ENCODE measurements at places on chromosomes 12 and 14.
A peak's percentile ranks its signal among the peaks of the same experiment; 100 is the strongest.

GRCh38 chr12:73632661-73633060, 905.0 kb upstream of the ATXN7L3B start:
- no peak for DNase-seq

GRCh38 chr12:52310622-52311284, 10.4 kb downstream of the KRT83 start:
- DNase-seq: no peak

- DNase-seq: peak; percentile 69
Observed at GRCh38 chr14:96039633-96040311, 610 bp downstream of the C14orf132 start.

DNA sequence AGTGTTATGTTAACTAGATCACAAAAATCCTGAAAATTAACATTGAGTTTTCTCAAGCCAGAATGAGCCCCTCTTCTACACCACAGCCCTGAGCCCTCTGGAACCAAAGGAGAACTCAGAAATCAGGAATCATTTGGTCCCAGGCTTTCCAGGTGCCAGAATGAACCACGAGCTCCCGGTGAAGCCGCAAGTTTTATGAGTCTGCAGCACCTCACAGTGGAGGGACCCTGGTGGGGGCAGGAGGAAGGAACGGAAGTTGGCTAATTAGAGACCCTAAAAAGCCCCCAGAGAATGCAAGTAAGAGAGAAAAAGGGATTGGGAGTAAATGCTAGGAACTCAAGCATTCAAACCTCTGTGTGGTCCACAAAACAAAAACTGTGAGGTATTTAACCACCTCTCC, 52.9 kb upstream of the BCL2L14 start:
- DNase-seq: peak; percentile 63

DNA sequence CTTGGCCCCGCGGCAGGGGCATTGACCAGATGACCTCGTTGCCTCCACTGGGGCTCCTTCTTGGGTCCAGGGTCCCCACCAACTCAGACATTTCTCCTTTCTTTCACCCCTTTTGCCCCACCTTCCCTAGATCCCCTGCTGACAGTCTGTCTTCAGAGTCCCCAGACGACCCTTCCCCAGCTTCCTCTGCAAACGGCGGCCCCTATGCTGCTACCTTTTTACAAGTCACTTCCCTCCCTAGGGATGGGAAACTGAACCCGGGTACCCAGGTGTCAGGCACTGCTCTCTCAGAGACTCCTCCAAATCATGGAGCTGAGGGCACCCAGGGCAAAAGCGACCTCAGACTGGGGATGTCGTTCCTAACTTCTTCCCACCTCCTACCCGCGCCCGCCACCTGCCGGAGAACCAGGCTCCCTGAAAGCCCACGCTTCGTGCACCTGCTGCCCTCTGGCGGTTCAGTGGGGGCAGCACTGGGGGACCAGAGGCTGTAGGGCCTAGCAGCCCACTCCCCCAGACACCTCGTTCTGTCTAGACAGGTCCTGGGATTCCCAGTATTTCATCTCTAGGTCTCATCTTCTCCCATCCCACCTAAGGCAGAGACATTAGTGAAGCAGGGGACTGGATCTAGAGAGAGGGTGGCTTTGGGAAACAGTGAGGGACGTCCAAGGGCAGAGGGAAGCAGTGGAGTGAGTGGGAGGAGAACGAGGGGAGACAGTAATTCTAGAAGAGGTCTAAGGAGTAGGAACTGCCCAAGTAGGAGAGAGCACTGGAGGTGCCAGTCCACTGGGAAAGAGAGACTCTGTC, 4.9 kb downstream of the ZNF385A start:
- DNase-seq: peak; percentile 96

DNA sequence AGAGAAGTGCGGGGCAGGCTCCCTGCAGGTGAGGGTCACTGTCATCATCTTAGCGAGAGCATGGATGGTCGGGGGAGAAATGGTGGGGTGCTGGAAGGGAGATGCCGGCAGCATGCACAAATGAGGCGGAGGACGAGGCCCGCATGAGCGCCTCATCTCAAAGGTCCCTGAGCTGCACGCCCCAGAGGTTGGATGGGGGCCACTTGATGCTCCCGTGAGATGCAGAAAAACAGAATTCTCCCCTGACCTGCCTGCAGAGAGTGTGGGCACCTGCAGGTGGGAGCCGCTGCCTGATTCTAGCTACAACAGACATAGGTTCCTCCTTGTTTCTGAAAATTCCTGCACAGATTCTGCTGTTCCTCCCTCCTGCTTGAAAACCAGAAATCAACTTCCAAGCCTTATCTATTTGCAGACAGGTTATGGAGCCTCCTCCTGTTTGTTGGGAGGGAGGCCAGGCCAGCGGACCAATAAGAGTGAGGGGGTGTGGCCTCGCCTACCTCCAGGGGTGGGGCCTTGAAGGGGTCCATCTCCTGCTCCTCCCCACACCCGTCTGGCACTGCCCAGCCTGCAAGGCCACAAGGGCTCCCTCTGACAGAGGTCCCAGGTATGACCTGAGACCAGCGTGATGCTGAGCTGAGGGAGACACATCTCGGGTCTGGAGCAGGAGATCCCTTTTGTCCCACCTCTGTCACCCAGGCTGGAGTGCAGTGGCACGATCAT, 67.2 kb downstream of the KDM2B start:
- DNase-seq: peak; percentile 54

DNA sequence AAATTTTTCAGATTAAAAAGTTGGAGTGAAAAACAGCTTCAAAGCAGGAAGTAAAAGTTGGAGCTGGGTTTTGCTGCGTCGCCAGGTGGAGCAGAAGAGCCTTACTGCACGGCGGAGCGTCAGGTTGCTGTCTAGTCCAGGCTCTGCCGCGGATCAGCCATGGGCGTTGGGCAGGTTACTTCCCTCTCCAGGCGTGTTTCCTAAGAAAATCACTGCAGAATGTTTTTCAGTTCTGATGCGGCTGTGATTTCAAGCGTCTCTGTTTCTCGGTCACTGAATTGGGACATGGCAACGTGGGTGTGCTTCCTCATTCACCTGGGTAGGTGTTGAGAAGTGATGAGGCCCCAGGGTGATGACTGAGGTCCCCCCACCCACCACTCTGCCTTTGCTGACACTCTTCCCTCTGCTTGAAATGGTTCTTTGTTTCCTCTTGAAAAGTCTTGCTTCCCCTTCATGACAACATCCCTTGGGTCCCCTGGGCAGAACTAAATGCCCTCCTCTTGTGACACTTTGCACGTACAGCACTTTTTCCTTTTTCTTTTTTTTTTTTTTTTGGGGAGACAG, 7.6 kb downstream of the EVL start:
- DNase-seq: no peak

- no peak for DNase-seq
Observed at GRCh38 chr14:68972507-68973218, 6.4 kb downstream of the ACTN1 start.

GRCh38 chr12:68497107-68497506, 113.6 kb upstream of the RAP1B start:
- no peak for DNase-seq

- peak; percentile 20 for DNase-seq
Observed at GRCh38 chr14:76767681-76768656, 6.7 kb downstream of the VASH1 start.

GRCh38 chr14:33475623-33476022, 475.3 kb downstream of the EGLN3 start:
- peak; percentile 95 for DNase-seq

- DNase-seq: no peak
Observed at GRCh38 chr12:130713581-130713991, 2.5 kb downstream of the RIMBP2 start.

DNA sequence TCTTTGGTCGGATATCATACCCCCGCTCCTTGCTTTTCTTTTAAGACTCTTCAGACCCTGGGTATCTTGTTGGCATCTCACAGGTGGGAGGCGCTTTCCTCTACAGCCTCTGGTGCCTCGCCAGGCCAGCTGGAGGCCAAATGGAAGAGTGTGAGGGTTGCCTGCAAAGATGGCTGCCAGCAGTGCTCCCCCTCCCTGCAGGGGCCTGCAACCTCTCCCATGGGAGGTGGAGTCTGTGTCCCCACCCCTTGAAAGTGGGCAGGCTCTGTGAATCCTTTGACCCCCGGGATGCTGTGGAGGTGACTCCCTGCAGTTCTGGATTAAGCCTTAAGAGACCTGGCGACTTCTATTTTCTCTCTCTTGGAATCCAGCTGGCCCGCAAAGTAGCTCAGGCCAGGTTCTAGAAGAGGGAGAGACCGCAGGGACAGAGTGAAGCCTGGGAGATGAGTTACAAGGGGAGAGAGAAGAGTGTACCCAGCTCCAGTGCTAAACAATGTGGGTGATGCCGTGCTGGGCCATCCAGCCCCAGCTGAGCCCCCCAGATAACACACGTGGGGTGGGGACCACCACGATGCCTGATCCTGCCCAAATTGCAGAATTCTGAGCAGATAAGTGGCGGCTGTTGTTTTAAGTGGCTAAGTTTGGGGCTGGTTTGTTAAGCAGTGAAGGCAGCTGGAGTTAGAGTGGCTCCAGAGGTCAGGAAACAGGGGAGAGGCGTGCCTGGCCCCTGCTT, 37.9 kb upstream of the NCOR2 start:
- DNase-seq: peak; percentile 12

DNA sequence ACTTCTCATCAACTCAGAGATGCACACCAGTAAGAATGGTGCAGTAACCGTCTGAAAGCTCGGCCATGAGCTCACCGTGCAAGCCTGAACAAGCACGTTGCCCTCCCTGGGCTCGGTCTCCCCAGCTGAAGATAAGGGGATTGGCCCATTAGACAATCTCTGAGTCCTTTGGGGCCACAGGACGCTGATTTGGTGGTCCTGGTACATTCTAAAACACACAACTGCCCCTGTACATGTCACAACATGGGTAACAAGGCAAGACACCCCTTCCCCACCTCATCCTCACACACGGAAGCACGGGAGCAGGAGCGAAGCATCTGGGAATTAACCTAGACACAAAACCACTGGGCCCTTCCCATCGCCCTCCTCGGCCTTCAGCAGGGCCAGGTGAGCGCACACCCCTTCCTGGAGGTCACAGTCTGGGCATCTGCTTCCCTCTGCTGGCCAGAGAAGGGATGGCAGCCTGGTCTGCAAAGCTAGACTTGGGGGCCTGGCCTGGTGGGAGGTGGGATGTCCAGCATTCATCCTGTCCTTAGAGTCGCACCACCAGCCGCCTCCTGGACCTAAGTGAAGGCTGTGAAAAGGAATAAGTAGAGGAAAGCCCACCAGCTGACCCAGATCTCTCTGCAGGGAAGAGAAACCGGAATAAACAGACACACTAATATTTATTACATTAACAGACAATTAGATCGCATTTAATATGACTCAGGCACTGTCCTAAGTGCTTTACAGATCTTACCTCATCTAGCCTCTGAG, 18.9 kb upstream of the SMUG1 start:
- DNase-seq: peak; percentile 87

DNA sequence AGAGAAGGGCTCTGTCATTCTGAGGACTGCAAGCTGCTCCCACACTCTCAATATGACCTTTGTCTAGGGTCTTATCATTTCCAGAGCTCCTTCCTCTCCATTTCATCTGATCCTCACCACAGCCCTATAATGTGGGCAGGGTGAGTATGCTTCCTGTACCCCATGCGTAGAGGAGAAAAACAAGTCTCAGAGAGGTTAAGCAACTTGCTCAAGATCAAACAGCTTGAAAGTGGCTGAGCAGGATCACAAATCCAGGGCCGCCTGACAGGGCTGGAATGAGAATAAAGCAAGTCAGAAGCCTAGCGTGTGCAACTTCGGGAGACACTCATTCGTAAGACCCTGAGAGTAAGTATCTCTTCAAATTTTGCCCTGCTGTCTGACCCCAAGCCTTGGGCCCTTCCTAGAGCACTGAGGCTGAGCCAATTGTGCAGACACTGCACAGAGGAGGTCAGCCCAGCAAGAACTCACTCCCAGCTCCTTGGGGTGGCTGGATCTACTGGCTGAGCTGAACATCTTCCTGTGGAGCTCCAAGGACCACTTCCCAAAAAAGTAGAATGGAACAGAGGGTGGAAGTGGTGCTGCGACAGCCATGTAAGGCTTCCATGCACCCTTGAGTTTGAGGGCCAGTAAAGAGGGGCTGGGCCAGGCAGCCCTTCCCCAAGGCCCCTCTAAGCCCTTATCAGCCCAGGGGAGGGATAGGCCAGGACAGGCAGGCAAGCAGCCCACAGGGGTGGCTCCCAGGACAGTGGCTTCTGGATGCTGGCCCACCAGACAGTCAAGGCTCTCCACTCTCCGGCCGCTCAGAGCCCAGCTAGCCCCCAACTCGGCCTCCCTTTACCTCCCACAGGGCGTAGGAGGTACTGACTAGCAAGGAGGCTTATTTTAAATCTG, 10.5 kb downstream of the ZFP36L1 start:
- DNase-seq: no peak

DNA sequence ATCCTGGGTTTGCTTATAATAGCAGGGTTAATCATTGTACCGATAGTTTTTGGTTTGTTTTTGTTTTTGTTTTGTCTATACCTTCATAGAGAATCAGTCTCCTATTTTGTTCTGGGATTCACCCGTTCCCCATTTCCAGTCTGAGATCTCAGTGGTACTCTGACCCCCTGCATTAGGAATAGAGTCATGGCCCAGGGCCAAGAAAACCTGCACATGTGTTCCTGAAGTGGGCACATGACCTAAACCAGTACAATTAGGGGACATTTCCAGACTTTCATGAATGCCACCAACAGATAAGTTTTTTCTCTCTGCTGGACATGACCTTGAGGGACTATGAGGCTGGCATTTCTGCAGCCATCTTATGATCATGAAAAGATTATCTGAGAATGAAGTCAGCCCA, 52.5 kb downstream of the MRPL42 start:
- DNase-seq: no peak
